Inflammatory macrophage (primary cell): ENCODE measurements at places on chromosomes 1 and 21.
A peak's percentile ranks its signal among the peaks of the same experiment; 100 is the strongest.

- peak; percentile 36 for DNase-seq
Measured at GRCh38 chr1:89843273-89844130, 22.7 kb downstream of the LRRC8D start.

DNA sequence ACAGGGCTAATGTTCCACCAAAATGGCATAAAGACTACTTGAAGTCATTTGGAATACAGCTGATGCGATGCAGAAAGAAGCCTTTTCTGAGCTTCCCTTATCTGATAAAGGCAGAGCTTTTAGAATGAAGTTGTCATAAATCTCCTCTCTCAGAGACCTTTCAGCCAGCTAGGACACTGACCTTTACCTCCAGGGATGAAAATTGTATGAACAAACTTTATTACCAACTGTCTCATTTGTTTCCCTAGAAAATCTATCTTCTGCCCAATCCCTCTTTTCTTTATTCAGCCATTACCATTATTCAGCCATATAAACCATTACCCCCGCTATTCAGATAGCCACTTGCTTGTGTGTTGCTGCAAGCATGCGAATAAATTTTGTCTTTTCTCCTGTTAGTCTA, 29.7 kb upstream of the RNF2 start:
- DNase-seq, result no peak

GRCh38 chr1:19240673-19241538, 10.4 kb downstream of the EMC1 start:
- peak; percentile 83 for DNase-seq

DNA sequence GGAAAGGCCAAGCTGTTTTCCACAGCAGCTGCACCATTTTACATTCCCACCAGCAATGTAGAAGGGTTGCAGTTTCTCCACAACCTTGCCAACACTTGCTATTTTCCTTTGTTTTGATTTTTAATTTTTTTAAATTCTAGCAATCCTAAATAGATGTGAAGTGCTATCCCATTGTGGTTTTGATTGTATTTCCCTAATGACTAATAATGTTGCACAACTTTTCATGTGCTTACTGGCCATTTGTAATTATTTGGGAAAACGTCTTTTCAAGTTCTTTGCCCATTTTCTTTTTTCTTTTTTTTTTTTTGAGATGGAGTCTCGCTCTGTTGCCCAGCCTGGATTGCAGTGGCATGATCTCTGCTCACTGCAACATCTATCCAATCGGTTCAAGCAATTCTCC, 53.9 kb downstream of the VCAM1 start:
- DNase-seq, result no peak

DNA sequence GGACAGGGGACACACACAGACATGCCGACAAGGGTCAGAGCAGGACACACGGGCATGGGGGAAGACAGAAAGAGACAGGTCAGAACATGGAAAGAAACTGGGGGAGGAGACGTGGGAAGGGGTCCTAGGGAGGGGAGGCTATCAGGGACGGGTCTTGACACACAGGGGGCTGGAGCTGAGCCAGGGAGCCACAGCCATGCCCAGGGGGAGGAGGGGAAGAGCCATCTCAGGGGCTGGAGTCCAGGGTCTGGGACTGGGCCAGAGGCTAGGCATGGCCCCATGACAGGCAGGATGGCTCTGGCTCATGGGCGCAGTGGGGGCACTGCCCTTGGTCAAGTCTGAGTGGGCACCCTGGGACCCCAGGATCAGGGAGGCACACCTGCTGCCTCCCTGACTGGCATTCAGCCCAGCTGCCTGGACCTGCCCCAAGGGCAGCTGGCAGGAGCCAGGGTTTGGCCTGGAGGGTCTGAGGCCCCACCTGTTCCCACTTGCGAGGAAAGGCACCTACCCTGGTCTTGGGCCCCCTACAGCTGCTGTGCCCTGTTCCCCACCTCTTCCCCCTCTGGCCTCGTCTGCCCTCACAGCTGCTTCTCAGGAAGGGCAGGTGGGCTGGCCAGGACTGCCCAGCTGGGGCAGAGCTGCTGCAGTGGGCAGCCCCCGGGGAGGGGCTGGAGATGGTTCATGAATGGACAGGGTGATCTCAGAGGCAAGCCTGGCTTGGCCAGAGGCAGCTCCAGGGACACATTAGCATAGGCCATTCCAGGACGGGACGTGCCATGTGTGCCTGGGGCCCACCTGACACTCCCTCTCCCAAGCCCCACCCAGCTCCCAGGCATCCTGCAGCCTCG, 42.9 kb downstream of the HSPG2 start:
- no peak for DNase-seq

DNA sequence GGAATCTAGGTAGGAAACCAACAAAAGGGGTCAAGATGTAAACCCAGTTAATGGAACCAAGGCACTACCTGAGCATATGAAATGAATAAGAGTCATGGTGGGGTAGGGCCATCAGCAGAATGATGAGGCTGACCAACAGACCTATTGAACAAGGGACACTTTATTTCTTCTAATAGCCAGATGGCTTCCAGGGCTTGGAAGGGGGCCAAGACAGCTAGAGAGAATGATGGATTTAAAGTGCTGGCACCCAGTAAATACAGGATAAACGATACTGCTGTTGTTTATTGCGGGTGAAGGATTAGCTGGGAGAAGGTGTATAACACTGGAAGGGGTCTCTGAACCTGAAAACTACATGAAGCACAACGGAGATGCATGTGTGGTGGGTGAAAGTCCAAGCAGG, 15.6 kb downstream of the DDAH1 start:
- no peak for DNase-seq

DNA sequence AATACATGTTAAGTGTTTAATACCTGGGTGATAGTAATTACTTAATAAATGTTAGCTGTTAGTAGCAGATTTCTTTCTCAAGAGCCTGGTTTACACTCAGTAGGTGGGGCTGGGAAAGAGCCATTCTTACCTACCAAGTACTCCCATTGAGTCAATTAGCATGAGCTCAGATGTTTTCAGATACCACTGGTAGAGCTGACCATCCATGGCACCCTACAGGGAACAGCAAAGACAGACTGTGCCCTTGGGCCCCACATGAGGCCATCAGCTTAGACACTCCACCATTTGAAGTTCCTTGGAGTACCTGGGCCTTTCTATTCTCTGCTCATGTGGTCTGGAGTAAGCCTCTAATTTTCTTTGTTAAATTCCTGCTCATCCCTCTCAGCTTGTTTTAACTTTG, 179.3 kb downstream of the CACNA1E start:
- no peak for DNase-seq

- DNase-seq, result no peak
Measured at GRCh38 chr1:95058974-95059373, 13.8 kb downstream of the ALG14 start.

GRCh38 chr1:157138220-157139051, at the start of gene ETV3:
TSS of gene ETV3 (minus strand) at chr1:157138395. CDS start at chr1:157136352, 2,043 bp downstream.
- DNase-seq, result peak; percentile 87

- no peak for DNase-seq
Measured at GRCh38 chr1:54774820-54775498, 10.6 kb upstream of the PARS2 start.

DNA sequence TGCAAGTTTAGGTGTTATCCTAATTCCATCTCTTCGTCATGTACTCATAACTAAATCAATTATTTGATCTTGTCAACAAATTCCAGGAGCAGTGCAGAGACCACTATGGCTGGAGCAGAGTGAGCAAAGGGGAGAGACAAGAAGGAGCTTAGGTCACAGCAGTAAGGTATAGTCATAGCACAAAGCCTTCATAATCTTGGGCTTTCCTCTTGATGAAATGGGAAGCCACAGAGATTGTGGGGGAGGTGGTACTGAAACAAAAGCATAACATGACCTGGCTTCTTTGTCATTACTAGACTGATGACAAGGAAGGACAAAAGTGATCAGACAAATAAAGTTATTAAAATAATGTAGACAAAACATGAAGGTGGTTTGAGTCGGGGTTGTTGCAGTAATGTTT, 60.1 kb upstream of the PTGS2 start:
- peak; percentile 28 for DNase-seq

DNA sequence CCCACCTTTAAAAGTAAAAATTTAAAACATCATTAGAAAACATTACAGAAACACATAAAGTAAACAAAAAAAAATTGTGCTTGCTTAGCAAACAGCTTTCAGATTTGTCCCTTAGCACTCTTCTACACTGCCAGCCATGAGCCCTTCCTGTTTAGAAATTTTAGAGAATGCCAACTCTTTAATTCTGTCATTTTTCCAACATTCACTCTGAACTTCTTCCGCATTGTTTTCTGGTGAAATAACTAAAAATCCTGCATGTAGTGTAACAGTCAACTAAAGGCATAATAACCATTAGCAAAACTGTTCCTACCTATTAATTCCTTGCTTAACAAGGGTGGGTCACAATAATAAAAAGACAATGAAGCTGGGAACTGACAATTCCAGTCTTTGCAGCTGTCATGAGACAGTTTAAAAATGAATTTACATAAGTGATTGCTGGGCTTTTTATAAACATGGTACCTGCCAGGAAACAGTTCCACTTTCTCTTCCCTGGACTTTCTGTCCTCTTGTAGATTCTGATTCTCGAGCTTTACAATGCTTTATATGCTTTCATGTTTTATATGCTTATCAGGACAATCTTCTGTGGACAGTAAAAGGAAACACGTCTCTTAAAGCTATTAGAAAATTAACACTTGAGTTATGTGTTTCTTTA, 19.0 kb downstream of the GNG12 start:
- DNase-seq, result no peak

DNA sequence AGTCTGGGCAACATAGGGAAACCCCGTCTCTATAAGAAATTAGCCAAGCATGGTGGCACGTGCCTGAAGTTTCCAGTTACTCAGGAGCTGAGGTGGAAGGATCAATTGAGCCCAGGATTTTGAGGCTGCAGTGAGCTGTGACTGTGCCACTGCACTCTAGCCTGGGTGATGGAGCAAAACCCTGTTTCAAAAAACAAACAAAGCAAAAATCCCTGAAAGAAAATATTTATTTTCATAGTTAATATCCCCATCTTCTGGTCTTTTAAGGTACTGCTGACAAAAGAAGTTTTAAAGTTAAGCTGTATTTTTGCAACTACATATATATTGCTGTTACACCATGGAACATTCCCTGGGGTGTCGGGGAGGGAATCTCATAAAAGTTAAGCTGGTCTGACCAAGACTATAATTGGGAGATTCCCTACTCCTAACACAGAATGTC, 26.0 kb downstream of the VAMP4 start:
- DNase-seq, result no peak

DNA sequence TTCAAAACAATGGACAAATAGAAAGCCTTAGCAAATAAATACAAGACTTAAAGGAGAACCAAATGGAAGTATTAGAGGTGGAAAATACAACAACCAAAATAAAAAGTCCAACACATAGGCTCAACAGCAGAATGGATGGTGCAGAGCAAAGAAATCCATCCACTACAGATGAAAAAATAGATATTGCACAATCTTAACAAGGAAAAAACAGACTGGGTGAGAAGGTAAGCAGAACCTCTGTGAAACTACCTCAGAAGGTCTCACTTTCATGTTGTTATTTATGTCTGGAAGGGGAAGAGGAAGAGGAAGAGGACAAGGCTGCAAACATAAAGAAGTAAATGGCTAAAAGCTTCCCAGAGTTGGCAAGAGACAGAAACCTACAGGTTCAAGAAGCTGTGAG, 158.7 kb upstream of the NBPF11 start:
- DNase-seq, result no peak

DNA sequence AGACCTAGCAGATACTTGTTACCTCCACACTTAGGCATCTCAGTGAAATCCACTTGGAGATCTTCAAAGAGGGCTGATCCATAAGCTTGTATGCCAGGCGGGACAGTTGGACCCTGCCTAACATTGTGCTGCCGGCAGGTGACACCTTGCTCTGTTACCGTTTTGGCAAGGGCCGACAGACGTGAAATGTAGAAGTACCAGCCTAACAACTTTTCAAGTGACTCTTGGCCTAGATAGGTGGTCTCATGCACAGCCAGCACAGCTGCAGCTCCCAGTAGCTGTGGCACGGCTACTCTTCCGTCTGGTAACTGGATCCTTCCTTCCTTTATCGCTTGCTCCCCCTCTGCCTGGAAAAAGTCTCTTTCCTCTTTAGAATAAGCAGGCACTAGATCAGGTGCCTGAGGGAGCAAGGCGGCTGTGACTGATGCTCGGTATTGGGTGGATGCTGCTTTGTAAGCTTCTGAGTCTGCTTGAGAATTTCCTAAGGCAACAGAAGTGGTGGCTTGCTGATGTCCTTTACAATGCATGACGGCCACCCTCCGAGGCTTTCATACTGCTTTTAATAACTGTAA, 713.5 kb downstream of the AMY1C start:
- DNase-seq, result no peak

DNA sequence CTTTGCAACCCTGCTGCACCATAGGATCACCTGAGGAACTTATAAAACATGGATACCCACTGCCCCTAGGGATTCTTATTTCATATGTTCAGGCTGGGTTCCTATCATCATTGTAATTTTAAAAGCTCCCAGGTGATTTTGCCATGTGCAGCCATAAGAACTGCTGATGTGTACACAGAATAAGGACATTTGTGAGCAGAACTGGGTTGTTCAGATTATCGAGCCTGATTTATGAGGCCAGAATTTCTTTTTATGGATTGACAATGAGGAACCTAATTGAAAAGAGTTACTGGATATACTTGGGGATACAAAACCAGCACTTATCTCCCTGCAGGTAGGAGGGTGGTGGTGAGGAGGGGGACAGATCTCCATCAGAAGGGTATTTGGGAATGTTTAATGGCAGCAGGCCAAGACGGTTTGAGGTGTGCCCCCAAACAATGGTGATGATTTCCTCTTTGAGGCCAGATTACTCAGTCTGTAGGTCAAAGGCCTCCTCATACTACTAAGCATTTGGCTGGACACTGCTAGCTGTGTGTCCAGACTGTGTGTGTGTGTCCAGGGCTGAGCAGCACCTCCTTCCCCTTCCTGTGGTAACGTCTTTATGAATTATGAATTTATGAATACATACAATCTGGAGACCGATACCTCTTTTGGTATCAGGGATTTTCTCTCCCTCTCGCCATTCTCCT, 18.9 kb downstream of the NOS1AP start:
- DNase-seq, result no peak

- no peak for DNase-seq
Measured at GRCh38 chr21:32386195-32386870, 6.5 kb downstream of the URB1 start.

- no peak for DNase-seq
Measured at GRCh38 chr1:54307305-54307704, 98.9 kb downstream of the SSBP3 start.

- DNase-seq, result no peak
Measured at GRCh38 chr1:182301026-182301436, 90.6 kb downstream of the GLUL start.

GRCh38 chr21:22585558-22585957, 1587.3 kb downstream of the NCAM2 start:
- no peak for DNase-seq

GRCh38 chr21:26918323-26919079, 48.4 kb downstream of the ADAMTS5 start:
- no peak for DNase-seq

- DNase-seq, result no peak
Measured at GRCh38 chr1:221415651-221416050, 326.2 kb downstream of the DUSP10 start.
